ENCODE measurements at places on chromosomes 6 and 20. TPM values are rescaled to one million over a fixed set of nuclear protein-coding genes. Genes with fewer than 3 reads are reported as not detected.

The ATP6V1G2 gene
- 3.8 TPM for total RNA-seq

DNA sequence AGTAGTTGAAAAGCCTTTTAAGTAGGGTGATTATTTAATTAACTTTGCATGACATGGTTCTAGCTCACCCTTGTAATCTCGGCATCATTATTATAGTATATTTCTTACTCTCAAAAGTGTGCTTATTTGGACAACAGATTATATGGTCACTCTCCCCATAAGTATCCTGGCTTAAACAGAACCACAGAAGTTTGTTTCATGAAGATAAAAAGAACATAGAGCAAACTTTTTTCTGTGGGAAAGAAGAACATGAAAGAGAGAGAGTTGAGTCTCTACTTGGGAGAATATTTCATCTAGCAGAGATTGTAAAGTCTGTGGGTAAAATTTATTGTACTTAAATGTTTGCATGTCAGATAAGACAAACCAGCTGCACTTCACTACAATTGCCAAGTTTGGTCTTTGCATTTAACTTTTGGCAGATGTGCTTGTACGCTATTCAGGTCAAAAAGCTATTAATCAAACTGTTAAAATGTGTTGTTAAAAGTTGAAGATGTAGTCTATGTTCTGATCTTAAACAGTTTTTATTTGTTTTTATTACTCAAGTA lies 33.4 kb upstream of the PRIM2 start:
- DNase-seq, result no peak

- no peak for DNase-seq
These were observed 34.2 kb downstream of the ZNF391 start for GRCh38 chr6:27422651-27423332.

DNA sequence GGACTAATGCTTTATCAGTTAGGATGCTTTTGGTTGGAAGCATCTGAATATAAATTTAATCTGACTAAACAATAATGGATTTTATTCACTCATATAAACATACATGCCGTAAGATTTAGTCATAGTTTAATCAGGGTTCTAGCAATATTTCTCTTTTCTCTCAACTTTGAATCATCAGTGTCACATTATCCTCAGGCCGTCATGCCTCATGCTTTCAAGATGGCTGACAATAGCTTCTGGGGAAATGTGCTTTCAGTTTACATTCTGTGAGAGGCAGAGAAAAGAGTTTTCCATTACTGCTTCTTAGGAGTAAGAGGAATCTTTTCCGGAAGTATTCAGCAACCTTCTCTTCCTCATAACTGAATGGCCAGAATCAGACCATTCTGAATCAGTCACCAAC lies 162.2 kb downstream of the GJA1 start:
- no peak for DNase-seq

- DNase-seq, result no peak
These were observed 549.2 kb upstream of the BTBD3 start for GRCh38 chr20:11368499-11368898.

DNA sequence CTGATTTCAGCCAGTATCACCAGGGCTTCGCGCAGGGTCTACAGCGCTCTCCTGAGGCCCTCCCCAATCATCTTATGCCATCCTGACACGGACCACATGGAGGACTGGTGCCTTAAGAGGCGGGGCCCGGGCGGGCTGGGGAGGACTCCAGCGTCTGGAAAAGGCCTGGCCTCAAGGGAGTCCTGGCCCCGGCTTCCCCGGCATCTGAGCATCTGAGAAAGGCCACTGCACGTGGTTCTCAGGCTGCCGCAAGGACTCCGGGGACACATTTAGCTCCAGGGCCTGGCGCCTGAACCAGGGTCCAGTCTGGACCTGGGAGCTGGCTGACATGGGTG lies 21.4 kb downstream of the BHLHE23 start:
- no peak for DNase-seq

- no peak for DNase-seq
These were observed 1.6 kb upstream of the UCKL1 start for GRCh38 chr20:63957690-63958441.

The BPI gene
- not detected for total RNA-seq

DNA sequence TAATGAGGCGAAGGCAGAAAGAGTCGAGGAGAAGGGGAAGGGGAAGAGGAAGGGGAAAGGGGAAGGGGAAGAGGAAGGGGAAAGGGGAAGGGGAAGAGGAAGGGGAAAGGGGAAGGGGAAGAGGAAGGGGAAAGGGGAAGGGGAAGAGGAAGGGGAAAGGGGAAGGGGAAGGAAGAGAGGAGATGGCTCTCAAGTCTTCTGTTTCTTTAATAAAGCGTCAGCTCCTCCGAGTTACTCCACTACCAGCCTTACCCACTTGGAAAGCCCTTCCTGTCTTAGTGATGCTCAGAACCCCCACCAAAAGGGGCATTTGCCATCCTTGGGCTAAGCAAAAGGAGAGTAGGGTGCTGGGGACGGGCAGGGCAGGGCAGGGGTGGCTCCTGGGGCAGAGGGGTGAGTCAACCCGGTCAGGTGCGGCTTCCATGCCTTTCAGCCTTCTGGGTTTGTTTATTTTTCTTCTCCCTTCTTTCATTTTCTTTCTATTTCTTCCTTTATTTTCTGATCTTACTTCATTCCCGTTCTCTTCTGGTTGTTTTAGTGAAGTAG lies 476 bp upstream of the CLIC5 start:
- no peak for DNase-seq

The HRH3 gene
- not detected for total RNA-seq

DNA sequence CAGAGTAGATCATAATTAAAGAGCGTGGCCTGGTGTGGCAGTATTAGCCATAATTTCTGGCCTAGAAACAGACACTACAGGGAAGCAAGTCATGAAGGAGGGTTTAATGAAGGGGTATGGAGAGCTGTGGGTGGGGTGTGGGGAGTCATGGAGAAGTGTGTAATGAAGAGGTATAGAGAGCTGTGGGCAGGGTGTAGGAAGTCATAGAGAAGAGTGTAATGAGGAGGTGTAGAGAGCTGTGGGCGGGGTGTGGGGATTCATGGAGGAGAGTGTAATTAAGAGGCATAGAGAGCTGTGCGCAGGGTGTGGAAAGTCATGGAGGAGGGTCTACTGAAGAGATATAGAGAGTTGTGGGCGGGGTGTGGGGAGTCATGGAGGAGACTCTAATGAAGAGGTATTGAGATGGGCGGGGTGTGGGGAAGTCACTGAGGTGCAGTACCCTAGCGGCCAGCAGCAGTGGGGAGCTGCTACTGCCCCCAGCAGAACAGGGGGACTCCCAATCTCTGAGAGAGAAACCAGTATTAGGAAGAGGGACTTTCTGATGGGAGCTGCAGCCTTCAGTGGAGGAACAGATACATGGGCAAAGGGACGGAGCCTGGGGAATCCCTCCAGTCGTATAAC lies 145.4 kb upstream of the FOXA2 start:
- DNase-seq, result no peak

- DNase-seq, result no peak
These were observed 7.6 kb upstream of the BMP5 start for GRCh38 chr6:55882718-55883569.

GRCh38 chr6:130841128-130841728 lies 14.0 kb downstream of the SMLR1 start:
- DNase-seq, result no peak

Data from activated CD8-positive, alpha-beta memory T cell treated with anti-CD3 and anti-CD28 coated beads, Interleukin-2, amount 10 ng/mL, durations not matched to agents 7 days and 5 days (primary cell).